ENCODE measurements at places on chromosomes 1 and 21.
A peak's percentile ranks its signal among the peaks of the same experiment; 100 is the strongest.

- peak; percentile 43 for DNase-seq
Observed at GRCh38 chr1:71047635-71048607, at the start of gene PTGER3. Gene PTGER3 (minus strand): TSS chr1:71047816. CDS start chr1:71047577, 239 bp downstream.

DNA sequence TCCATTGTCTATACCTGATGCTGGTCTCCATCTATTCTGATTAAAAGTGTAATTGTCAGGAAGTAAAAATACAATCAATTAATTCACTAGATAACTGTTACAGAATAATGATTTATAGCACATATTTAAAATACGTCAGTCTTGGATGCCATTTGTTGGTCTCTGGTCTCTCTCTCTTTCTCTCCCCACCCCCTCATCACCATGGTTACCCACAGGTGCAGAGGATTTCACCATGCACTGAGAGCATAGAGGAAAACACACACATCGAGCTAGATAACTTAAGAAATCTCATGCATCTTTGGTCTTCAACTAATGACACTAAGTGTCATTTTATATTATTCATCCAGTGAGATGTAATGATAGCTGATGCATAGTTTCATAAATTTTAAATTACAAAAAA, 33.4 kb downstream of the LRRC53 start:
- DNase-seq, result no peak

GRCh38 chr1:99565606-99566289, 80.2 kb upstream of the PALMD start:
- no peak for DNase-seq

DNA sequence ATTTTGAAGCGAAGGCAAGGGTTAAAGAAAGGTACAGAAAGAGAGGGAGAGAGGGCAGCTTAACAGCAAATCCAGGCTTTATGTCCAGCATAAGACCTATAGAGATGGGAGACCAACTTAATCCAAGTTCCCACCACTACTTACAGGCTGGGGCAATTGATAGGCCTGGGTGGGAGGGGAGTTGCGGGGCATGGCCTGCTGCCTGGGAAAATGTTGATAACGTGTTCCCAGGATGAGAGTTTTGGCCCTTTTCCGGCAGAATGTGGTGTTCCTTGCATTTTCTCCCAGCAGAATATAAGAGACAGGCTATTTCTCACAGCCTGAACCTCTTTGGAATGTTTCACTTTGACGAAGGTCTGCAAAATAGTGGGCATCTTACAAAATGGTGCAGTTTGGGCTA, 34.9 kb upstream of the PLA2G5 start:
- no peak for DNase-seq

DNA sequence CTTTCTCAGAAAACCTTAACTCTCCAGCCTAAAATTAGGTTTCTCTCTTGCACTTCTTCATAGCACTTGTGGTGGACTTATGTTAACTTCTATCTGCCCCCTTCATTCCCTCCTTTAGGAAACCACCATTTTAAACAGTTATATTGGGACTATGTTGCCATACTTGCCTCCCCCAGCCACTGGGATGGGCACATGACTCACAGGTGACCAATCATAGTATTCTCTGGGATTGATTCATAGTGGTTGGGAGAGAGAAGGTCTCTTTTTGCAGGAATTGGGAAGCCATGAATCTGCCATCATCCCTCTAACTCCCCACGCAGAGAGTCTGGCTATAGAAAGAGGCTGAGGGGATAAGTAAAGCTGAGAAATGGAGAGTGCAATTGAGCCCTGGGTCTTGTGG, 50.4 kb upstream of the NRDC start:
- no peak for DNase-seq

DNA sequence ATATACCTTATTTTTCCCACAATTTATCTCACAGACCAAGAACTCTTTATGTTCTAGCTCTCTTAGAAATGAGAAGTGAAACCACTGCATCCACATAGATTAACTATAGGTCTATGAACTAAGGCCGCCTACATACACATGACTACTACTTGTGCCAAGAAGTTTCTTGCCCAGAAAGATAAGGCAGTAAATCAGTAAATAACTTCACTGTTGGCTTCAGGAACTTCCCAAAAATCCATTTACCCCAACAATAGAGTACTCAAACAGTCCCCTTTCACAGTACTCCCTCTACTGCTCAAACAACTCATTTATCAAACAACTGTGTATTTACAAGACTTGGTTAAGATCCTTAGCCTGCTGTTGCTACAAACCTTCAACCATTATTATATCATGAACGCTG, 96.5 kb downstream of the NME7 start:
- no peak for DNase-seq

- no peak for DNase-seq
Observed at GRCh38 chr21:33622253-33622652, 19.3 kb downstream of the CRYZL1 start.

DNA sequence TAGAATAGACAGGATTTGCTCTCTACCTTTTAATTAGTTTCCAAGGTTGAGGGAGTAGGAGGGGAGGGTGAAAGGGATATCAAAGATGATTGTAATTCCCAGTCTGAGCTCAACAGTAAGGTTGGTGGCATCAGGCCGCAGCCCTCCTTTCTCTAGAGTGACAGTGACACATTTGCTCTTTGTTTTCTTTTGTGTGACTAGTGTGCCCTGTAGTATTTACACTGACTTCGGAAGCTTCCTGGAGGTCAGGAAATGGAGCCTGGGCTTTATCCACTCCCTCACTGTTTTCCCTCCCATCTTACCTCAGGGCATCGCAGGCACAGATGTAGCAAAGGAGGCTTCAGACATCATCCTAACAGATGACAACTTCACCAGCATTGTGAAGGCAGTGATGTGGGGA, 44.7 kb upstream of the LAX1 start:
- no peak for DNase-seq

DNA sequence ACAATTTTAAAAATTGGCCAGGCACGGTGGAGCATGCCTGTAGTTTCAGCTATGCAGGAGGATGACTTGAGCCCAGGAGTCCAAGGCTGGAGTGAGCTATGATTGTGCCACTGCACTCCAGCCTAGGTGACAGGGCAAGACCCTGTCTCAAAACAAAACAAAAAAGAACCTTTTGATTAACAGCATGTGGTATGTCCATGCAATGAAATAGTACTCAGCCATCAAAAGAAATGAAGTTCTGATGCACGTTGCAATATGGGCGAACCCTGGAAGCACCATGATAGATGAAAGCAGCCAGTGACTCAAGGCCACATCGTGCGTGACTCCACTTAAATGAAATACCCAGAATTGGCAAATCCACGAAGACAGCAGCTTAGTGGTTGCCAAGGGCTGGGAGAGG, 47.5 kb downstream of the FBXO2 start:
- no peak for DNase-seq

DNA sequence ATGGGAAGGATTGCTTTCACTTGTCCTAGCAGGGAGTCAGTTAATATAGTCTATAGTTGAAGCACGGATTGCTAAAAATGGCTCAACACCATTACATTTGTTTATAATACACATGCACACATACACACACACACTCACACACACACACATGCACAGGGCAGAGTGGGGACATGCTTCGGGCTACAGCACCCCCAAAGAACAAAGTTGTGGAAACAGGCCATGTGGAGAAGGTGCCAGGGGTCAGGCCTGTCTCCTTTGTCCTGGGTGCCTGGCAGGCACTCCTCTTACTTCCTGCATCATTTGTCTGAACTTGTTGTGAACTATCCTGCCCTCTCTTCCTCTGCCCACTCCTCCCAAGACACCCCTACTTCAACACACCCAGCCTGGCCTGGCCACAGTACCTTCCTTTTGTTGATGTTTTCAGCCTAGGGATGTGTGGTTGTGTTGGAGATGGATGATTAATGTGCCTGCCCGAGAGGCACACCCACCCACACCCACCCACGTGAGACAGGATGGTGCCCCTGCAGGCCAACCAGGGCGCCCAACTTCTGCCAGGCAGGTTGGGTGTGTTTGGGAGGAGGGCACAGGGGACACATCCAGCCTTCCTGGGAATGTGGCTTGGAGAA, 17.5 kb downstream of the RASSF5 start:
- DNase-seq, result peak; percentile 8

DNA sequence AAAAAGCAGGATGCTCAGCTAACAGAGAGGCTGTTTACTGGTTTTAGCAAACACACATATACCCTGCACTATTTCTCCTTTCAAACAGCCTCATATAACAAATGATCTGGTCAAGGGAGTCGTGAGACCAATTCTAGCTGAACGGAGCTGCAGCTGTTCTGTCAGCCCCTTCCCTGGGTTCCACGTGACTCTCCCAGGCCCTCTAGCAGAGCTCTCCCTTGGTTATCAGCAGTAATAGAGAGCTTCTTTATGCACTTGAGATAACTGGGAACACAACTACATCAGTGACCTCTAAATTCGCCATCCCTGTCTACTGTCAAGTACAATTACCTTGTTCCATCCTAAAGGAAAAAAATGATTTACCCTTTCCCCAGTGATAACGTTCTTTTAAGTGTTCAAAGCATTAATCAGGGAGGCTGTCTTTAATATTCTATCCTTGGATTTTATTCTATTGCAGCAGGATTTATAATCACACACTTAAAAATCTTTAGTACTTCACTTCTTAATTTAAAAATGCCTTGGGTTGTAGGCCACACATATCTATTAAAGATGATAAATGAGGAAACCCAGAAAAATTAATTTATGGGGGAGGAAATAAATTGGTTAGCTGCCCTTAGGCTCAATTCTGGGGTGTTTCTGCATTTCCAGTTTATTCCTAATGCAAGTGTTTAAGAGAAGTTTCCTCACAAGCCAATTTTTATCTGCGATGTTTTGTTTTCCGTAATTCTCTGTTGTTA, 28.2 kb downstream of the PTGER3 start:
- DNase-seq, result no peak

- DNase-seq, result no peak
Observed at GRCh38 chr1:113217447-113218208, 144.6 kb downstream of the LRIG2 start.

- DNase-seq, result no peak
Observed at GRCh38 chr1:158818560-158818959, 12.6 kb upstream of the MNDA start.

DNA sequence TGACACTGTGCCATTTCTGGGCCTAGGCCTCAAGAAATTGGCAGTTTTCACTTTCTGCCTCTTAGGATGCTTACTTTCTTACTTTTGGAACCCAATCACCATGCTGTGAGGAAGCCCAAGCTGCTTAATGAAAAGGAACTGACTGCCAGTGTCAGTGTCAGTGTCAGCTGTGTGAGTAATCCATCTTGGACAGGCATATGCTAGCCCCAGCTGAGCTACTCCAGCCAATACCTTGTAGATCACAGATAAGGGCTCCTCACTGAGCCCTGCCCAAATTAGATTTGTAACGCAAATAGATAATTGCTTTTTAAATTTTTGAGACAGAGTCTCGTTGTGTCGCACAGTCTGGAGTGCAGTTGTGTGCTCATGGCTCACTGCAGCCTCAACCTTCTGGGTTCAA, 59.6 kb downstream of the SELENOF start:
- no peak for DNase-seq

DNA sequence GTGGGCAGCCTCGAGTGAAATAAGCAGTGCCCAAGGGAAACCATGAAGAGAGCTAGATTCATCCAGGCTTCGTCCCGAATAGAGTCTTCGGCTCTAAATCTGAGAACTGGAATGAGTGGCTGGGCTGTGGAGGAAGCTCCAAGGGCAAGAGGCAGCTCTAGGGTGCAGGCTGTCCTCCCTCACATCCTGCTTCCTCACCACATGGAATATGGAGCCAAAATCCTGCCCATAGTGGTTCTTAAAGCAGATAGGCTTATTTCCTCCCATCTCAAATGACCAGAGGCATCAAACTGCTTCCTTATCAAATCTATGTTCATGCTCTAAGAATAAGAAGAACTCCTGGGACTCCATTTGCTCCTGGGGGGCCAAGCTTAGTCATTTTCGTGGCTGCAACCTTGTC, 2.5 kb downstream of the IL24 start:
- DNase-seq, result no peak

- no peak for DNase-seq
Observed at GRCh38 chr1:63592536-63593302, 492 bp upstream of the PGM1 start.

DNA sequence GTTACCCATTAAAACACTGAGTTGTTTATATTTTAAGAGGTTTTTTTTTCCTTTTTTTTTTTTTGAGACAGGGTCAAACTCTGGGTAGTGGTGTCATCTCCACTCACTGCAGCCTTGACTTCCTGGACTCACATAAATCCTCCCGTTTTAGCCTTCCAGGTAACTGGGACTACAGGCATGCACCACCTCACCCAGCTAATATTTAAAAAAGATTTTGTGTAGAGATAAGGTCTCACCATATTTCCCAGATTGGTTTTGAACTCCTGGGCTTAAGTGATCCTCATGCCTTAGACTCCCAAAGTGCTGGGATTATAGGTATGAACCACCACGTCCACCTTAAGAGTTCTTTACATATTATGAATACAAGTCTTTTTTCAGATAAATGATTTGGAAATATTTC, 146.5 kb downstream of the COQ8A start:
- DNase-seq, result no peak

DNA sequence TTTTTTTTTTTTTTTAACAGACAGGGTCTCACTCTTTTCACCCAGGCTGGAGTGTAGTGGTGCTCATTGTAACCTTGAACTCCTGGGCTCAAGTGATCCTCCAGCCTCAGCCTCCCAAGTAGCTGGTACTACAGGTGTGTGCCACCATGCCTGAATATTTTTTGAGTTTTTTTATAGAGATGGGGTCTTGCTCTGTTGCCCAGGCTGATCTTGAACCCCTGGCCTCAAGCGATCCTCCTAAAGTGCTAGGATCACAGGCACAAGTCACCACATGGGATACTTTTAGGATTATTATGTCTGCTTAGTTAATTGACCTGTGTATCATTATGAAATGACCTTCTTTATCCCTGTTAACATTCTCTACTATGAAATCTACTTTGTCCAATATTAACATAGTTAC, 38.0 kb downstream of the RASSF5 start:
- DNase-seq, result no peak

DNA sequence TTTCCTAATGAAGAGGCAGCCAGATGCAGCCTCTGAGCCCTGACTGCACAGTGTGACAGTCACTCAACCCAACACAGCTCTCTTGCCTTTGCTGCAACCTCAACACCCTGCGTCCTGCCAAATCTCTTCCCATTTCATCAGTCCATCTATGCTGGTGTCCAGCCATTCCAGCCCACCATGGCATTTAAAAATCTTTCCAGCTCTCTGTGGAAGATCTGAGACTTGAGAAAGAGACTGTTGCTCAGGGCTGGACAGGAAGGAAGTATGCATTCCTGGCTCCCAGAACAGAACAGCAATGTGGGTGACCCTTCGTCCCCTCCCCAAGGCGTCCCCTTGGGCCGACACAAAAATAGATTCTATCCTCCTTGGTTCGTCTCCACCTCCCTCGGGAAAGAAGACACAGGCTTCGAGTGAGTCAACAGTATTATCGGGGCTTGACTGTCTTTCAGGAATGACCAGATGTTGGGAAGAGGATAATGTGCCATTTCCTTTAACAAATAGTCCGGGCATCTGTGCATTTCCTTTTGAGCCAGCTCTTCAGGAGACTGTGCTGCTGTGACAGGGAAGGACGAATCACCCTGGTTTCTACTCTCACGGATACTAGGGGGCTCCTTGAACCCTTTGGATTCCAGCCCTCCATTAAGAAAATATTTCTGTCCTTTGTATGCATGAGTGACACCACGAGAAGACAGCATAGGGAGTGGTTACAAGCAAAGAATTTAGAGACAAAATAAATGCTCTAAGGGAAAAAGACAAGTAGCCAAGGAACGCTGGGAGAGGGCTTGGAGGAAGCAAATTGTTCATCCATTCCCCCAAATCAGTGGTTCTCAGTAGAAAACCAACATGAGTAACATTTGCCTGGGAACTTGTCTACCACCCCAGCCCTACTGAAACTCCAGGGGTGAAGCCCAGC, 111.4 kb upstream of the CDC42BPA start:
- DNase-seq, result no peak

GRCh38 chr1:82466416-82466815, 665.7 kb downstream of the ADGRL2 start:
- DNase-seq, result no peak

Data from activated CD4-positive, alpha-beta T cell treated with anti-CD3 and anti-CD28 coated beads, Interleukin-2, amount 50 U/mL, for 4 hours (primary cell).